ENCODE measurements at places on chromosomes 12 and 14.

GRCh38 chr12:87943023-87943422 lies 86.2 kb downstream of the C12orf50 start:
- no peak for DNase-seq
- no peaks in the 10 kb centered on the region for H3K36me3 ChIP-seq
- peaks cover 4% of the 10 kb centered on the region for H3K27me3 ChIP-seq
- H3K27ac ChIP-seq = no peak overlapping the region

DNA sequence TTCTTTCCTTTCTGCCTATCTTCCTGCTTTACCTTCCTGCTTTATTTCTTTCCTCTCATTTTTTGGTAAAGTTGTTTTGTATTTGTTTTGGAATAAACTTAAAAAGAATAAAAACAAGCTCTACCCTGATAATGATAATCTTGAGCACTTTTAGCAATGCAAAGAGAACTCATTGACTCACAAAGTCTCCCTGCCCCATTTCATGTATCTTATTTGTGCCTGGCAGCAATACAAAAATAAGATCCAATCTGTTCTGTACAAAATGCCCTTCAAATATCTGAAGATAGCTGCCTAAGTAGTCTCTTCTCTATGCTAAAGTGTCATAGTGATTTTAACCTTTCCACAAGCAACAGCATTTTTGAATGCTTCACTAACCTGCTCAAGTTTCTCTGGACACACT lies 31.1 kb upstream of the ETNK1 start:
- peaks cover 3% of the 10 kb centered on the region for H3K27me3 ChIP-seq
- no peak overlapping the region for H3K27ac ChIP-seq
- DNase-seq = no peak

- no peaks in the 10 kb centered on the region for H3K27me3 ChIP-seq
- H3K4me3 ChIP-seq = no peak overlapping the region
- H3K36me3 ChIP-seq = no peaks in the 10 kb centered on the region
- H3K4me1 ChIP-seq = no peaks in the 10 kb centered on the region
These were observed 263.3 kb downstream of the RASSF9 start for GRCh38 chr12:85572956-85573355.

DNA sequence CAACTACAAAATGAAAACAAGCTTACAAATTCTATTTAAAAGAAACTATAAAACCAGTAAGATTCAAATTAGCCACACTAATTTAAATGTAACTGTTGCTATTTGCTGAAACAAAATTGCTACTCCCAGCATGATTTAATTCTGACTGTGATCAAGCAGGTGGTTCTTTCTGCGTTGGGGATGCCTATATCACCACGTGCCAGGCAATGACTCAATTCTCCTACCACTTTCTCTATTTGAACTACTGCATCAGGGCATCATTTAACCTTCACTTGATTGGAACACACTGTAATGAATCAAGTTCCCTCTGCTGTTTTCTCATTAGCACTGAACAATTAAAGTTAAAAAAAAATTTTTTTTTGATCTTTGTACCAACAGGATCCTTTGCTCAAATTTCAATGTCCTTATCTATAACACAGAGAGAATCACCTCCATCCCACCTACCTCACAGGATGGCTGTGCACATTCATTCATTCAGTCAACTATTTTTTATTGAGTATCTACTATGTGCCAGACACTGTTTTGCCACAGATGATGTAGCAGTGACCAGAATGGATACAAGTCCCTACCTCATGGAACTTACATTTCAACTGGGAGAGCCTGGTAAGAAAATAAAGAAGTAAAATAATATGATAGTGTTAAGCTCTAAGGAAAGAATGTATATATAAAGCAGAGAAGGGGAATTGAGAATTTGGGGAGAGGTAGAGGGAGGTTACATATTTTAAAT lies 8.0 kb upstream of the ACTN1 start:
- no peaks in the 10 kb centered on the region for H3K36me3 ChIP-seq
- peak; percentile 32 for DNase-seq
- peak overlapping the region; percentile 19 for H3K27ac ChIP-seq
- H3K4me3 ChIP-seq = no peak overlapping the region
- peaks cover 25% of the 10 kb centered on the region for H3K4me1 ChIP-seq
- H3K27me3 ChIP-seq = no peaks in the 10 kb centered on the region

DNA sequence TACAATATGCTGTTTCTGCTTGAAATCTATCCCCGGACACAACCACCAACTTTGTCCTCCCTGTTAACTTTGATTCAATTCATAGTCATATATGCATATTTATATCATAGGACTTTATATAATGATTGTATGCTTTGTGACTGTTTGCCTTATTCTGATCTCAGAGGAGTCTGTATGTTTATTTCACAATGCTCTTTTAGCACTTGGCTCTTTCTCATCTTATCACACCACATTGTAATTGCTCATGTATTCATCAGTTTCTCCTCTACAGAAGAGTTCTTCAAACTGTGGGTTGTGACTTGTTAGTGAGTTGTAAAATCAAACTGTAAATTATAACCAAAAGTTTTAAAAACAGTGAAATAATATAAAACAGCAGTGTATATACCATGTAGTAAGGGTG lies 21.7 kb upstream of the PPM1A start:
- H3K27me3 ChIP-seq = no peaks in the 10 kb centered on the region
- no peaks in the 10 kb centered on the region for H3K4me1 ChIP-seq
- H3K27ac ChIP-seq = no peak overlapping the region
- DNase-seq = no peak
- H3K36me3 ChIP-seq = peaks cover under 1% of the 10 kb centered on the region
- no peak overlapping the region for H3K4me3 ChIP-seq

DNA sequence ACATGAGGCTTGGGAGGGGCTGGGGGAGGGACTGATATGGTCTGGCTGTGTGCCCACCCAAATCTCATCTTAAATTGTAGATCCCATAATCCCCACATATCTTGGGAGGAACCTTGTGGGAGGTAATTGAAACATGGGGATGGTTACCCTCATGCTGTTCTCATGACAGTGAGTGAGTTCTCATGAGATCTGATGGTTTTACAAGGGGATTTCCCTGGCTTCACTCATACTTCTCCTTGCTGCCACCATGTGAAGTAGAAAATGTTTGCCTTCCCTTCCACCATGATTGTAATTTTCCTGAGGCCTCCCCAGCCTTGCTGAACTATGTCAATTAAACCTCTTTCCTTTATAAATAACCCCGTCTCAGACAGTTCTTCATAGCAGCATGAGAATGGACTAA lies 362.9 kb downstream of the PCNX1 start:
- H3K27ac ChIP-seq = no peak overlapping the region
- peaks cover 18% of the 10 kb centered on the region for H3K36me3 ChIP-seq
- DNase-seq = no peak
- H3K27me3 ChIP-seq = no peaks in the 10 kb centered on the region
- peaks cover 14% of the 10 kb centered on the region for H3K4me1 ChIP-seq
- H3K4me3 ChIP-seq = no peak overlapping the region

GRCh38 chr12:18277196-18277595 lies 15.9 kb downstream of the PIK3C2G start:
- H3K4me1 ChIP-seq = no peaks in the 10 kb centered on the region
- no peak overlapping the region for H3K27ac ChIP-seq
- no peaks in the 10 kb centered on the region for H3K36me3 ChIP-seq
- H3K4me3 ChIP-seq = no peak overlapping the region
- no peak for DNase-seq

DNA sequence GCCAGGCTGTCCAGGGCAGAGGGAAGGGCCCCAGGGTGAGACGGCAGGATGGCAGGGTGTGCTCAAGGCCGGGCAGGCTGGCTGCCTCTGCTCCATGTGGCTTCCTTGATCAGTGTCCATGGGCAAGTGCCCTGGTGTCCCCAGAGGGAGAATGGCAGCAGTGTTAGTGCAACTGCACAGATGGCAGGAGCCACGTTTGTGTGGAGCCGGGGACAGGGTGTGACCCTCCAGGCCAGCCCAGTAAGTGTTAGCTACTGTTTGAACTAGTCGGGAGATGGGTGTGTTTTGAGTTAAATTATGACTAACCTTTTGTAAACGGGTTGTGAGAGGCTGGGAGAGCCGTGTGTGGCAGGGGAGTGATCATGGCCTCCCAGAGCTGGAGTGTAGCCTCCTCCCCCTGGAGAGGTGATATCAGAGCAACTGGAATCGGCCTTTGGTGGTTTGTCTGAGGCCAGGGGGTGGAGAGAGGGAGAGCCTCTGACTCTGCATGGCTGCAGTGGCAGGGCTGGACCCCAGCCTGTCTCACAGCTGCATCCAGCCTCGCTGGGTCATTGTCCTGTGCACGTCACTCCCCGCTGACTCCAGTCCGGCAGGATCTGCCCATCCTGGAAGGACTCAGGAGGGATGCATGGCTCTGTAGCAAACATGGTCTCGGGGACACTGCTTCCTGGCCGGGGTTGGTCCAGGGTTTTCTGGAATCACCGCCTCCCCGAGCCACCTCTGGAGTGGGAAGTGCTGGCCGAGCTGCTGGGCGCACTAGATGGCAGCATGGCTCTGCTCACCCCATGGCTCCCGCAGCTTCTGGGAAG lies 27.8 kb downstream of the AACS start:
- H3K27ac ChIP-seq = no peak overlapping the region
- H3K4me1 ChIP-seq = peaks cover 3% of the 10 kb centered on the region
- H3K36me3 ChIP-seq = no peaks in the 10 kb centered on the region
- H3K4me3 ChIP-seq = no peak overlapping the region

- peaks cover 81% of the 10 kb centered on the region for H3K27me3 ChIP-seq
- peaks cover 3% of the 10 kb centered on the region for H3K36me3 ChIP-seq
- no peak overlapping the region for H3K27ac ChIP-seq
- peak; percentile 11 for DNase-seq
These were observed 113.4 kb upstream of the PELI2 start for GRCh38 chr14:56004786-56005185.

DNA sequence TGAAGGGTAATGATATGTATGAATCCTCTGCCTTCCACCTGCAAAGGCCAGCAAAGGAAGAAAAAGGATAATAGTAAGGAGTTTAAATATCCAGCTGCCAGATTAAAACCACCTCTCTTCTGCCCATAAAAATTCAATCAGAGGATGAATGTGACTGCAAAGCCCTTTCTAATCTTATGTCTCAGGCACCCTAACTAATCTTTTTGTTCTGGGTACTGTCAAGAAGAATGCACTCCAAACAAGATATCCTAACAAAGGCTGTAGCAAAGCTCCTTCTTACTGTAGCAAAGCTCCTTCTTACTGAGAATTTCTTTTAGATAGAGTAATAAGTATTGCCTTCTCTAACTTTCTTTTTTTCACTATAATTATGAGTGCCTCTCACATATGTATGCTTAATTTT lies 91.8 kb downstream of the ST8SIA1 start:
- no peak for DNase-seq
- no peak overlapping the region for H3K4me3 ChIP-seq
- no peaks in the 10 kb centered on the region for H3K36me3 ChIP-seq
- H3K4me1 ChIP-seq = no peaks in the 10 kb centered on the region
- no peak overlapping the region for H3K27ac ChIP-seq

GRCh38 chr12:81811061-81811777 lies 52.1 kb upstream of the PPFIA2 start:
- DNase-seq = no peak
- no peak overlapping the region for H3K4me3 ChIP-seq
- H3K4me1 ChIP-seq = peaks cover 21% of the 10 kb centered on the region
- H3K27ac ChIP-seq = no peak overlapping the region
- peaks cover 10% of the 10 kb centered on the region for H3K36me3 ChIP-seq

DNA sequence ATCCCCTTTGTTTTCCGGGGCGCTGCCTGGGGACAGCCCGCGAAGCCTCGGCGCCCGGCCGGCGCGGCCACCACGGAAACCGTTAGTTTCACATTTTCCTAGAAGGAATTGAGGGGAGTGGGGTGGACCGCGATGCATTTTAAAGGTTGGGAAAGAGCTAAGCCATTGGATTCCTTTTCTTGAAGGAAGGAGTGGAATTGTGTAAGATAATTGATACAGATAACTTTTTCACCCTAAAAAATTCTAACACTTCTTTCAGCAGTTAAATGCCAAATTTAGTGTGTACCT lies 137.1 kb downstream of the MON2 start:
- H3K36me3 ChIP-seq = peaks cover 18% of the 10 kb centered on the region
- H3K4me1 ChIP-seq = peaks cover 36% of the 10 kb centered on the region
- H3K4me3 ChIP-seq = peak overlapping the region; percentile 86
- peak overlapping the region; percentile 97 for H3K27ac ChIP-seq
- no peaks in the 10 kb centered on the region for H3K27me3 ChIP-seq
